ENCODE measurements at places on chromosomes 2 and 18. TPM values are rescaled to one million over a fixed set of nuclear protein-coding genes. Genes with fewer than 3 reads are reported as not detected.

GRCh38 chr2:99317161-99317872 lies 16.3 kb upstream of the LYG1 start:
- no peak overlapping the region for H3K4me3 ChIP-seq
- no peak overlapping the region for H3K27ac ChIP-seq
- H3K4me1 ChIP-seq: no peaks in the 10 kb centered on the region
- H3K36me3 ChIP-seq: peaks cover 55% of the 10 kb centered on the region
- DNase-seq: no peak

YWHAQ gene
- polyA plus RNA-seq: 60.9 TPM

DNA sequence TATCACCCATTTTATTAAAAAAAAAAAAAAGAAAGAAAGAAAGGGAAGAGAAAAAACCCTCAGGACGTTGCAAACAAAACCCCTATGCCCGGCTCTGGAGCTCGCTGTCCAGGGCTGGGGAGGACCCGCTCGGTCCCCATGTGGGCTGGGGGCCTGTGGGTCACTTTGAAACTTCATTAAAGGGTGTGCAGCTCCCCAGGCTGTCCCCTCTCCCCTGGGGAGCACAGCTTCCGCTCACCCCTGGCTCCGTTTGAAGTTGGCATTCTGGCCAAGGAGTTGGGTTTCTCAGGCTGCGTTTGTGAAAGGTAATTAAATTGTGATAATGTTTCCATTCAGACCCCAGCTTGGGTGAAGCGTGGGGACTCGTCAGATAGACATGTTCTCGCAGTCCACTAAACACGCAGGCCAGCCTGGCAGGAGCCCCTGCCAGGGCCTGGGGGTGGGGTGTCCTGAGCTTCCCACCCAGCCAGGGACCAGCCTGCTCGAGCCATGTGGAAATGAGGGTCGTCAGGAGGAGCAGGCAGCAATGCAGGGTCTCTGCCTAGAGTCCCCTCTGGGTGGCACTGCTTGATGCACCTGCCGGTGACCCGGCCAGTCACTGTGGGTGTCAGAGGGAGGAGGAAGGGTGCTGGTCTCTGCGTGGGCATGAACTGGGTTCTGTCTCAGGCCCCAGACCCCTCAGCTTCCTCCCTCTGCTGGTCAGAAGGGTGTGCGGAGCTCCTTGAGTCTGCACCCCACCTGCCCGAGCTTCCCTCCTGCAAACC lies 166.2 kb downstream of the INHBB start:
- no peaks in the 10 kb centered on the region for H3K36me3 ChIP-seq
- no peak overlapping the region for H3K4me3 ChIP-seq
- no peak for DNase-seq
- H3K27ac ChIP-seq: no peak overlapping the region

GKN2 gene
- polyA plus RNA-seq: not detected

TMEM198 gene
- not detected for polyA plus RNA-seq

RAPGEF4 gene
- polyA plus RNA-seq: not detected

RAD51AP2 gene
- not detected for polyA plus RNA-seq

GRCh38 chr2:68736086-68736485 lies 1.5 kb downstream of the ARHGAP25 start:
- no peak for DNase-seq
- peak overlapping the region; percentile 83 for H3K4me3 ChIP-seq
- no peaks in the 10 kb centered on the region for H3K36me3 ChIP-seq
- peaks cover 91% of the 10 kb centered on the region for H3K4me1 ChIP-seq
- no peaks in the 10 kb centered on the region for H3K27me3 ChIP-seq

- no peaks in the 10 kb centered on the region for H3K27me3 ChIP-seq
- no peak overlapping the region for H3K27ac ChIP-seq
- no peak overlapping the region for H3K4me3 ChIP-seq
- H3K4me1 ChIP-seq: no peaks in the 10 kb centered on the region
- no peak for DNase-seq
- H3K36me3 ChIP-seq: no peaks in the 10 kb centered on the region
Measured at GRCh38 chr2:188623995-188624643, 332.4 kb downstream of the GULP1 start.

SDC1 gene
- polyA plus RNA-seq: not detected

UGT1A8 gene
- polyA plus RNA-seq: not detected

ADAM23 gene
- 0.03 TPM for polyA plus RNA-seq

DNA sequence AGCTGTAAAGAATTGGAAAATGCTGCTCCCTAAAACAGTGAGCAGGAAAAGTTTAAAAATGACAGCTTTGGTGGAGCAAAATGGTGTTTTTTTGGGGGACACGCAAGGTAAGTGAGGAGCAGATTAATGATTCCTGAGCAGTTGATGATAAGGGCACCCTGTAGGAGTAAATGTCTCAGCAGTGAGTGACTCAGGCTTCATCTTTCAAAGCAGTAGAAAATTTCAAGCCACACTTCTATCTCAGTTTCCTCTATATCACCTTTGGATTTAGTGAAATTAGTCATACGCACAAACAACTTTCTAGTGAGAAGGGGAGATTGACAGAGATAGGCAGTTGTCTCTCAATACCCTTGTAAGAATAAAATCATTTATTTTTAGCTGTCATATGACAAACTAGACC lies 709.0 kb upstream of the FAM98A start:
- H3K4me1 ChIP-seq: no peaks in the 10 kb centered on the region
- H3K27ac ChIP-seq: no peak overlapping the region
- no peak for DNase-seq

PRKAG3 gene
- polyA plus RNA-seq: not detected

DNA sequence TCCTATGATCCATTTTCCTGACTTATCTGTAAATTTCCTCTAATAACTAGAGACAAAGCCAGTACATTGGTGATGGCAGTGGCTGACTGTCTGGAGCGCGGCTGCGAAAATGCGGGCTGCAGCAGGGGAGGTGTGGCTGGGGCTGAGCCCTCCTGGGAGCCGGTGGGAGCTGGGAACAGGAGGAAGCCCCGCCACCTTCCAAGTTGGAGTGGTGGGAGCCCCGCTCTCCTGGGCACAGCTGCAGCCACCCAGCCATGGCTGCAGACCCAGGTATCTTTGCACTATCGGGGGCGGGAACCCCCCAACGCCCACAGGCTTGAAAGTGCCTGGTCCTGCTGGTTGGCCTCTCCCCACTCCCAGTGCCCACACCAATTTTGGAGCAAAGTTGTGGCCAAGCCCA lies 633.0 kb upstream of the TMEFF2 start:
- no peaks in the 10 kb centered on the region for H3K36me3 ChIP-seq
- H3K4me1 ChIP-seq: no peaks in the 10 kb centered on the region
- H3K27me3 ChIP-seq: no peaks in the 10 kb centered on the region
- no peak overlapping the region for H3K27ac ChIP-seq
- no peak overlapping the region for H3K4me3 ChIP-seq

- DNase-seq: no peak
- peaks cover 20% of the 10 kb centered on the region for H3K4me1 ChIP-seq
- H3K36me3 ChIP-seq: no peaks in the 10 kb centered on the region
- H3K27ac ChIP-seq: no peak overlapping the region
- no peaks in the 10 kb centered on the region for H3K27me3 ChIP-seq
- H3K4me3 ChIP-seq: no peak overlapping the region
Measured at GRCh38 chr2:199734651-199735050, 116.3 kb downstream of the FTCDNL1 start.

DNA sequence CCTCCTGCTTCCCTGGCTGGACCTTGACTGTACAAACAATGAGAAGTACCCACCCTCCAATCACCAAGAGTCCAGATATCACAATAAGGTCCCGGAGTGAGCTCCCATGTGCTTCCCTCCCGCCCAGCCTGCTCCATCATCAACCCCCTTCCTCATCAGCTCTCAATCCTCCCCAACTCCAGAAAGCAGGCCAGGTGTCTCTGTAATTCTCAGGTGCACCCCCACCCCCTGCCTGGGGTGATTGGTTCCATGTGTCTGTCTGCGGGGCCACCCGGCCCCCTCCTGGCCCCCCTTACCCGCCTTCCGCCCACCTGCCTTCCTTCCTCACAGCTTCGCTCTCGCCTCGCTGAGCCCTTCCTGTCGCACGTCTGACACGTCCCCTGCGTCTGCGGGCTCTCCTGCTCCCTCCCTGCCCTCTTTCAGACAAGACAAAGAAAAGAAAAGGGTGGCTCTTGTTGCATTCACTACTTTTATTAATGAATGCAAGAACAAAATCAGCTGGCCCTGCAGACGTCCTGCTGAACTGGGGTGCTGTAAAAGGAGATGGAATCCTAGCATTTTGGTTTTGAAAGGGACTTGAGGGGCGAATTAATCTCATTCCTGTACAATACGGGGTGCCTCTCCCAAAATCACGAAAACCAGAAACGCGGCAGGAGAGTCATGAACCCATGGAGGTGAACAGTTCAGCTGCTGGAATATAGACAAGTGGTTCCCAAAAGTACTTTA lies 26.5 kb upstream of the IGFBP2 start:
- H3K4me1 ChIP-seq: no peaks in the 10 kb centered on the region
- H3K27me3 ChIP-seq: peaks cover 11% of the 10 kb centered on the region
- DNase-seq: no peak
- H3K4me3 ChIP-seq: no peak overlapping the region

FLACC1 gene
- not detected for polyA plus RNA-seq

DHRS9 gene
- 12.9 TPM for polyA plus RNA-seq

- no peaks in the 10 kb centered on the region for H3K27me3 ChIP-seq
- no peaks in the 10 kb centered on the region for H3K36me3 ChIP-seq
- H3K4me3 ChIP-seq: no peak overlapping the region
- no peak for DNase-seq
- H3K27ac ChIP-seq: no peak overlapping the region
Measured at GRCh38 chr2:211454679-211455078, 898.3 kb downstream of the CPS1 start.

LAMA1 gene
- not detected for polyA plus RNA-seq

GRCh38 chr2:97720746-97721145 lies 7.4 kb downstream of the ZAP70 start:
- peaks cover 11% of the 10 kb centered on the region for H3K4me1 ChIP-seq
- H3K36me3 ChIP-seq: no peaks in the 10 kb centered on the region
- H3K4me3 ChIP-seq: no peak overlapping the region
- no peak for DNase-seq
- no peak overlapping the region for H3K27ac ChIP-seq

SERPINB4 gene
- polyA plus RNA-seq: not detected

GRCh38 chr18:59950215-59950944 lies 50.6 kb downstream of the PMAIP1 start:
- H3K4me3 ChIP-seq: no peak overlapping the region
- H3K36me3 ChIP-seq: no peaks in the 10 kb centered on the region
- no peak for DNase-seq
- no peaks in the 10 kb centered on the region for H3K4me1 ChIP-seq

DNA sequence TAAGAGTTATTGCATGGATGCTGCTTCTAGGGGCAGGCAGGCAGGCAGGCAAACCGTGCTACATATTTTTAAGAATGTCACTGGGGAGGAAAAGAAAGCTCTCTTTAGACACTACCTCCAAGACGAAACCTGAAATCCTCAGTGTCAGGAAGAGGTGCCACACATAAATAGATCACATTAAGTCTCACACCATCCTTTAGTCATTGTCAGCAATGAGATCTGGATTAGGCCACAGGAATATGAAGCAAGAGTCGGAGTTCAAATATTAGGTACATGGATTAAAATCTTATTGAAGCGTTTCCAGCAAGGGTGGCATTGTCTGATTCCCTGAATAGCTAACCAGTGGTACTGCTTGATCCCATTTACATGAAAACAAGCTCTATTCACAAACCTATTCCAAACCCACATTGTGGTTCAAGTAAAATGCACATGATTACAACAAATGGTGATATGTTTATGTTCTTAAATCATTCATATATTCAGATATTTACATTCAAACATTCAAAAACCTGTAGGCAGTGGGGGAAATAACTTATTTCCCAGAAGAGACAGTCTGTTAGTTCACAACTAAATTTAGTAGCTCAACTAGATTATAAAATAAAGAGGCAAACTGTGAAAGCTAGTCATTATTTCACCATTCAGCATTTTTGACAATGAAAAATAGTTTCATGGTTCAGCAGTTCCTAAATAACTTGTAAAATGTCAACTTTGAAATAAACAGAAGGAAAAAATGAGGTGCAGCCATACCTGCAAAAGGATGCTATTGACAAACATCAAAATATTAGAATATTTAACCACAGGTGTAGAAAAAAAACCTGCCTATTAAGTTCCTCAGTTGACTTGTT lies 195.4 kb upstream of the SIX3 start:
- no peak overlapping the region for H3K27ac ChIP-seq
- no peaks in the 10 kb centered on the region for H3K27me3 ChIP-seq
- no peak for DNase-seq
- H3K36me3 ChIP-seq: no peaks in the 10 kb centered on the region
- no peaks in the 10 kb centered on the region for H3K4me1 ChIP-seq

LOXHD1 gene
- 0.61 TPM for polyA plus RNA-seq

GRCh38 chr2:67313536-67313935 lies 83.6 kb upstream of the ETAA1 start:
- no peak overlapping the region for H3K27ac ChIP-seq
- H3K4me3 ChIP-seq: no peak overlapping the region
- DNase-seq: no peak
- H3K4me1 ChIP-seq: no peaks in the 10 kb centered on the region
- no peaks in the 10 kb centered on the region for H3K27me3 ChIP-seq

CHN1 gene
- 0.36 TPM for polyA plus RNA-seq

COL4A3 gene
- not detected for polyA plus RNA-seq

DNA sequence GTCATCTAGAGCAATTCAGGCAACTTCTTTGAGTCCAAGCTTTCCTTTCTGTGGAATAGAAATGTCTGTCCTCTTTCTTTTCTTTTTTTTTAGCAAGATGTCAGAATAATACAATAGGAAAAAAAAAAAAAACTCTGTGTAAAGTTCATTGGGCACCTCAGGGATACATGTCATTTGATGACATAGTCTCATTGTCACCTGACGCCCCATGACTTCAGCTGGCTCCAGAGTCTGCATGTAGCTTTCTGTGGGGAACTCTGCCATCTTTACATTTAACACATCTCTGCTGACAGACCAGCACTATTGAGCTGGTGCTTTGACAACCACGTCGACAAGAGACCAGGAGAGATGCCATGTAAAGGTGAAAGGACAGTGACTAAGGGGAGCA lies 172.5 kb upstream of the KLF7 start:
- H3K27ac ChIP-seq: no peak overlapping the region
- no peak for DNase-seq

- no peak overlapping the region for H3K4me3 ChIP-seq
- H3K27ac ChIP-seq: no peak overlapping the region
- H3K4me1 ChIP-seq: no peaks in the 10 kb centered on the region
- H3K27me3 ChIP-seq: no peaks in the 10 kb centered on the region
Measured at GRCh38 chr2:212299943-212300342, 238.7 kb downstream of the ERBB4 start.

BCL2 gene
- polyA plus RNA-seq: 0.58 TPM

- DNase-seq: no peak
- no peaks in the 10 kb centered on the region for H3K36me3 ChIP-seq
- H3K27me3 ChIP-seq: no peaks in the 10 kb centered on the region
- H3K27ac ChIP-seq: no peak overlapping the region
Measured at GRCh38 chr2:54503192-54503591, 47.1 kb downstream of the SPTBN1 start.

- peaks cover 22% of the 10 kb centered on the region for H3K4me1 ChIP-seq
- peak overlapping the region; percentile 88 for H3K27ac ChIP-seq
- peak overlapping the region; percentile 94 for H3K4me3 ChIP-seq
Measured at GRCh38 chr2:170930131-170930990, 1.3 kb downstream of the GORASP2 start.

SKA1 gene
- polyA plus RNA-seq: not detected

All from CD14-positive monocyte (primary cell).